ENCODE measurements at places on chromosomes 12 and 14.

- no peak for DNase-seq
Observed at GRCh38 chr12:50961708-50962107, 9.4 kb downstream of the HIGD1C start.

DNA sequence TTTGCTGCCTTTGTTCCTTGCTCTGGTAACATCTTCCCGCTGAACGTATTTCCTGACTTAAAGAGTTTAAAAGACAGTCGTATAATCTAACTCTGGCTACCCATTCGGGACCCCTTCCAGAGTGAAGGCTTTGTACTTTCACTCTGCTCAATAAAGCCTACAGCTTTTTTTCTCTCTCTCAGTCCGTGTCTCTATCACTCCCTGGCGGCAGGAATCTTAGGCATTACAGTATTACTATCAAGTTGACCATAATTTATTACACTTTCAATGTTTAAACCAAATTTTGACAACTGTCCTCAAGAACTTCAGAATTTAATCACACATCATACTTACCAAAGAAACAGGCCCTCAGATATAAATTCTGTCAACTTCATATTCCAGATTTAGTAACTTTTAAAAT lies 967.9 kb downstream of the FSCB start:
- no peak for DNase-seq

DNA sequence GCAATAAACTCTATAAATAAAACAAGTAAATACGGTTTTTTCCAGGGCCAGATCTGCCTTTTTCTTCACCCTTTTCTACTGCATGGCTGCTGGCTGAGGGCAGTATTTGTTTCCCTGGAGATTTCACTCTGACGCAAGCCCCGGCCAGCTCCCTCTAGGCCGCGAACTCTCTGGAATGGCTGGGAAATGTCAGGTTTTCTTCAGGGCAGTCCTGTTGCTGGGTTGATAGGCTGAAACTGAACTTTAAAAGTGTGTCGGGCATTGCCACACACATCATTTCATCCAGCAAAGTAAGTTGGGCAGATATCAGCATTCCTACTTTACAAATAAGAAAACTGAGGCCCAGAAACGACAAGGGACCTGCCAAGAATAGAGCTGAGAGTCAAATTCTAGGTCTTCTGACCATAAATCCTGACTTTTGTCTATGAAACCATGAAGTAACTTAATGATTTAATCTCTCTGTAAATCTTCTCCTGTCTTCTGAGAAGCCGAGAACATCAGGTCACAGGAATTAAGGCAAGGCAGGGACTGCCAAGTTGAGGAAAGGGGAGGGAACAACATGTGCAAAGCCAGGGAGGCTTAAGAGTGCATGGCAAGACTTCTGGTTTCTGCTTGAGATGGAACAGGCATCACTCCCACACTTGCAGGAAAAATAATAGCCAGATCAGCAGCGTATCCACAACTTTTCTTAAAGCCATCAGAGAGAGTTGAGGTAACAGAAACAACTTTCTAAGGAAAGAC lies 205.0 kb upstream of the CCDC196 start:
- DNase-seq: no peak

DNA sequence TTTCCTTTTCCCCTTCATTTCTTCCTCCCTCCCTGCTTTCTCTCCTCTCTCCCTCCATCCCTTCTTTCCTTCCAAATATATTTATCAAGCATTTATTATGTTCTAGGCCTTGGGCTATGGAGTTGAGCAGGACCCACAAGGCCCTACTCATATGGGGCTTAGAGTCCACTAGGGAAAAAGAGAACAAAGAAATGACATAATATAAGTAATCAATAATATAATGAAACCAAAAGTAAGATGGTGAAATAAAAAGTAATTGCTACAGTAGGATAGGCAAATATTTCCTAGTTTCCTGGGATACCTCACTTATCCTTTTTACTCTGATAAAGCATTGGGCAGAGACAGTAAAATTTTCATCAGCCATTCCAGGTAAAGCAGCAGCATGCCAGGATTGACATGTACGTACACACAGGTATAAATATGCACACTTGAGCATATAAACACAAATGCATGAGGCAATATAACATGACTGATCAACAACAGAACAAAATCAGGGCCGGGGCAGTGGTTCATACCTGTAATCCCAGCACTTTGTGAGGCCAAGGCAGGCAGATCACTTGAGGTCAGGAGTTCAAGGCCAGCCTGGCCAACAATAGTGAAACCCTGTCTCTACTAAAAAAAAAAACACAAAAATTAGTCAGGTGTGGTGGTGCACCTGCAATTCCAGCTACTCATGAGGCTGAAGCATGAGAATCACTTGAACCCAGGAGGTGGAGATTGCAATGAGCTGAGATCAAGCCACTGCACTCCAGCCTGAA lies 35.5 kb upstream of the CSRP2 start:
- DNase-seq: no peak

- DNase-seq: no peak
Observed at GRCh38 chr14:79369359-79370332, 841.7 kb downstream of the DIO2 start.

DNA sequence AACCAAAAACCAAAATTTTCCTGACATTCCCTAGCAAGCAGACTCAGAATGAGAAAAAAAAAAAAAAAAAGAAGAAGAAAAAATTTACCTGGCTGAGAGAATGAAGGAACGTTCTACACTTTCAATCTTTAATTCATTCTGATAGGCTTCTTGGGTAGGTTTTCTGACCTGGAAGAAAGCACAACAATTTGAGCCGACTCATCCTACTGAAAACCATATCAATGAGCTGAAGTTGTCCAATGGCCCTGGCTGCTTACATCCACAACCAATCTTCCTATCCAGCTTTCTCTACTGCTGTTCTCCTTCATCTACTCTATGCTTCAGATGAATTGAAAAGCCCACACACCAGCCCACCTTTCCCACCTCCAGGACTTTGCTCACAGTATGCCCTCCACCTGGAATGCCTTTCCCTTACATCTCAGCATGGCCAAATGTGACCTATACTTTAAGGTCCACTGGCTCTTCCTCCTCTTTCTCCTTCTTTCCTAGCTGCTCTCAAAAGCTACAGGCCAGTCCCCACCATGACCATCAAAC lies 31.6 kb upstream of the NR2C1 start:
- DNase-seq: no peak

GRCh38 chr14:94180655-94181271 lies 6.6 kb downstream of the PPP4R4 start:
- no peak for DNase-seq

DNA sequence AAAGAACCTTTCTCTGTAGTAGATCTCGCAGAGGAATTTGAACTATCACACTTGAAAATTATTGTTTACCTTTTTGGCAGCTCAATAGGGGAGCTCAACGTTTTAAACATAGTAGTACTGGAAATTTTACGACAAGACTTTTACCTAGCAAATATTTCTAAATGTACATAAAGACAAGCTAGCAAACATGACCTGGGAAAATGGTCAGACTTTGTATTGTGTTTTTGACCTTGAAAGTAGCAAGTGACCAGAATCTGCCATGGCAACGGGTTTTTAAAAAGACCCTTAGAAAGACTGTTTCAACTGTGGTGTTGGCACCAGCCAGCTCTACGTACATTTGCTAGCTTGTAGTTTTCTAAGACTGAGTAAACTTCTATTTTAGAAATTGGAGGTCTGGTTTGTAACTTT lies 20.2 kb upstream of the A2M start:
- no peak for DNase-seq

DNA sequence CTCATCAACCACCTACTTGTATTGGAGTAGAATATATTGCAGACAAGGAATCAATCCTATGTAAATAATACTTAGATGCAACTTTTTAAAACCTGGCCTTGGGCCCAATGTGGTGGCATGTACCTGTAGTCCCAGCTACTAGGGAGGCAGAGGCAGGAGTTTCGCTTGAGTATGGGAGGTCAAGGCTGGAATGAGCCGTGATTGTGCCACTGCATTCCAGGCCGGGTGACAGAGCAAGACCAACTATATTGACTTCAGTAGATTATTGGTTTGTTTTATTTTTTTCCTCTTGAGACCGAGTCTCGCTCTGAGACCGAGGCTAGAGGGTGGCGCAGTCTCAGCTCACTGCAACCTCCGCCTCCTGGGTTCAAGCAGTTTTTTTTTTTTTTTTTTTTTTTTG lies 3.6 kb downstream of the LARP4 start:
- DNase-seq: no peak

DNA sequence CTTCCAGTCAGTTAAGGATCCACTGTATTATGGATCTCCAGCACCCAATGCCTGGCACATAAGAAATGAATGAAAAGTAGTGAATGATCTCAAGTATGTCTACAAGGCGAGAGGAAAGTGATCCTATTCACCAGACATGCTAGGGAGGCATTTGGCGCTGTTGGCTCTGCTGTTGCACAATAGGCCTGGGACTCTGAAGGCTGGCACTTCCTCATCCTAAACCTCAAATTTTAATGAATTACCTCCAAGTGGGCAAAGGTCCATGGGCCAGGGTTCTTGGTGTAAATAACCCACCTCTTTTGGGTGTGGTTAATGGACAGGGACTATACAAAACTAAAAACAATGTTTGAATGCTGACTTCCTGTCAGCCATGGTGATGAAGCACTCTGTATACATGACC lies 173.4 kb upstream of the PZP start:
- no peak for DNase-seq

GRCh38 chr14:81805785-81806184 lies 272.1 kb upstream of the SEL1L start:
- DNase-seq: no peak

GRCh38 chr14:34398024-34398423 lies 64.0 kb downstream of the SPTSSA start:
- DNase-seq: no peak

DNA sequence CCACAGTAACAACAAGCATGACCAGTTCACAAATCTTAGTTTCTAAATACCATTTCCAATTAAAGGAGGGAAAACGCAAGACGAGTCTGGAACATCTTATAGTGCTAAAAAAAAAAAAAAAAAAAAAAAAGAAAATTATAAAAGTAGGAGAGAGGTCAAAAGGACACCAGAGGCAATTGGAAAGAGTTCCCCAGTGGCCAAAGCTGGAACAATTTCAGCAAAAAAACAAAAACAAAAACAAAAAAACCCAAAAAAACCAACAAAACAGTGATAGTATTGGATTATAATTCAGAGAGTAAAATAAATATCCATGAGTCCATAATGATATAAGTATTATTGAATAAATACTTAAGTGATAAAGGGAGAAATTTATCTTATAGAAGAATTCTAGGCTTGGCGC lies 10.3 kb upstream of the NAP1L1 start:
- no peak for DNase-seq

GRCh38 chr12:15592934-15593333 lies 196.3 kb downstream of the EPS8 start:
- no peak for DNase-seq

DNA sequence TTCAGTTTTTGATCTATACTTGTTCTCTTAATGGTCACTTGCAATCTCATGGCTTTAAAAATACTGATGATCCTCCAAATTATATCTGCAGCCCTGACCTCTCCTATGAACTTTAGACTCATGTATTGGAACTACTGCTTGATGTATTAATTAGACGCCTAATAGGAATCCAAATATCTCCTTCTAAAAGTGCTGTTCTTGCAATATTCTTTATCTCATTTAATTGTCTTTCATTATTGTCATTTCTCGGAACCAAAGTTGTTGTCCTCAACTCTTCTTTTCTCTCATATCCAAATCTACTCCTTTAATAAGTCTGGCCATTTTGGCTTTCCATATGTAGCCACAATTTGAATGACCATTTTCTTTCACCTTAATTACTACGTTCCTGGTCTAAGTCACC lies 907.6 kb upstream of the SEL1L start:
- DNase-seq: no peak

- no peak for DNase-seq
Observed at GRCh38 chr12:77968571-77968970, 137.9 kb downstream of the NAV3 start.

GRCh38 chr14:93643127-93643526 lies 145.2 kb downstream of the PRIMA1 start:
- no peak for DNase-seq

GRCh38 chr14:86987966-86988365 lies 1005.0 kb downstream of the GALC start:
- DNase-seq: no peak

DNA sequence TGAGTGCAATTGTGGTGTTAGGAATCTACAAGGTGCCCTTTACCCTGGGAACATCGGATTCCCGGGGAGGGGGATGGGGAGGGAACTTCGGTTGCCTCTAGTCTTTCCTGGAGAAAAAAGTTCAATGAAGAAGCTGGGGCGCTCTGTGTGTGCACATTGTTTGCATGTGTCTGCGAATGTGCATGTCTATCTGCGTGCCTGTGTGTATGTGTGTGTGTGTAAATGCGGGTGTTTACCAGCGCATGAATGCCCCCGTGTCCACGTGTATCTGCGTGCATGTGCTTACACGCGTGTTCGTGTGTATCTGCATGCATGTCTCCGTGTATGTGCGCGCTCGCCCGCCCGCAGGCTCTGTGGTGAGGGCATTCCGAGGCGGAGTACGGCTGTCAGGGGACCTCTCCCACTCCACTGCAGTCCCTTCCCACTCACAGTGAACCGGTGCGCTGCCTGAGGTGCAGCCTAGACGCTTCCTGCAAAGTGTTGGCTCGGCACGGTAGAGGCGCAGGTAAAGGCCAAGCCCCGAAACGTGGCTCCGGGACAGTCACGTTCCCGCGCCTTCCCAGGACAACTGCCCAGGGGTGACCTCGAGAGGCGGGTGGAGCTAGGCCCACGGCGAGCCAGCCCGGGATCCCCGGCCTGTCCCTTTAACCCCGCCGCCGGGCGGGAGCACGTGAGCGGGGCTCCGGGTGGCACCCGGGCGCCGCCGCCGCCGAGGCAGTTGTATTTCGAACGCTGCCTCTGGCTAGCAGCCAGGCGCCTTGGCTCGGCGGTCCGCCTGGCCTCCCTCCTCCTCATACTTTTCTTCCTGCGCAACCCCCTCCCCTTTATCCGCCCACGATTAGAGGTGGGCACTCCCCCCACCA lies 539 bp upstream of the HMGA2 start:
- no peak for DNase-seq

- no peak for DNase-seq
Observed at GRCh38 chr14:94787092-94787491, 17.2 kb upstream of the GSC start.
